ENCODE measurements at places on chromosomes 2 and 18.

GRCh38 chr18:32920796-32921787, 148.3 kb upstream of the KLHL14 start:
- DNase-seq: no peak

DNA sequence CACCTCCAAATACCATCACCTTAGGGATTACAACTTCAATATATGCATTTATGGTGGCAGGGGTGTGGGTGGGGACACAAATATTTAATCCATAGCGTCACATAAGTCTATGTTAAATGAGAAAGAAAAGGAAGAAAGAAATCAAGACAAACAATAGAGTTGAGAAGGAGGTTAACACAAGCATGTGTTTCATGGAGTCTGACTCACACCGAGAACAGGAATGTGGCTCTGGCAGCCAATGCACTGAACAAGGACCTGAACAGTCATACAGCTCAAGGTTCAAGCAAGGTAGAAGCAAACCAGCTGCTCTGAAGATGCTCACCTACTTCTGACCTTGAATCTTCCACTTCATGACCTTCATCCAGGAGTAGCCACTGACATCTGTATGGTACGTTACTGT, 36.2 kb upstream of the LPIN1 start:
- DNase-seq: peak; percentile 79

- no peak for DNase-seq
Observed at GRCh38 chr2:240520130-240520973, 37.4 kb downstream of the ANKMY1 start.

- DNase-seq: no peak
Observed at GRCh38 chr2:98155716-98156115, 68.7 kb downstream of the VWA3B start.

DNA sequence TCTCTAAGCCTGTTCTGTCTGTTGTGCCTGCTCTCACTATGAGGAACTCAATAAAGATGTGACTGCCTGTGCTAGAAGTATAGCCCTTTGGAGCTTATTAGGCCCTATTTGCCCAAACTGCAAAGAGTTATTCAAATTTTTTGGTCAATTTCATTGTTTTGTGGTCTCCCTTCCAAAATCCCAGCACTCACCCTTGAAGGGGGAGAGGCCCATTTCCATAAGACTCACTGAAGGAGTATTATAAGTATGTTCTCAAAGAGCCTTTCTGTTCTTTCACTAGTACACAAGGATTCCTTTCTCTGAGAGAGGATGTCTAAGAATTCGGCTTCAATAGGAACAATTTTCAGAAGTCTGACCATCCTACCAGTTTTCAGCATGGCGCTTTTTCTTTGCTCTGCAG, 641.9 kb upstream of the REG3G start:
- no peak for DNase-seq
